Neural crest cell (in vitro differentiated cells): ENCODE measurements at places on chromosomes 5 and 9. TPM values are rescaled to one million over a fixed set of nuclear protein-coding genes. Genes with fewer than 3 reads are reported as not detected.

FYB1 gene
- total RNA-seq: not detected in 2 replicates

CD274 gene
- total RNA-seq: not detected in 2 replicates

C5orf52 gene
- total RNA-seq: not detected in 2 replicates

GRCh38 chr5:153796527-153796926 is 242.2 kb downstream of the FAM114A2 start:
- no peak for DNase-seq

DNA sequence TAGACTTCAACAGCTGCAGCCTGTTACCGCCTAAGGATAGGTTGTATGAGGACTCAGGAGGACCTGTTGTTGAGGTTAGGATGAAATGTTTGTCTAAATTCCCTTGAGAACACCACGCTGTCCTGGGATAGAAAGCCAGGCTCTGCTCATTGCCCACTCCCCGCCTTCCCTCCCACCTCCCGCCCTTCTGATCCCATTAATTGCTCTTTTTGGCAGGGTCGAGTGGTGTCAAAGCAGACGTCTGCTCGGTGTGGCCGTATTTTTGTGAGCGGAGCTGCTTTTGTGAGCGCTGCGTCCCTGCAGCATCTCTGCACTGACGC is 62.3 kb downstream of the SPATA31C2 start:
- DNase-seq: no peak

GRCh38 chr5:154268073-154268472 is 77.5 kb downstream of the GALNT10 start:
- no peak for DNase-seq

CACFD1 gene
- total RNA-seq: 42.6 and 45.8 TPM in 2 replicates

- no peak for DNase-seq
Observed at GRCh38 chr5:142613271-142613671, 72.6 kb downstream of the FGF1 start.

SLC6A3 gene
- total RNA-seq: 0.16 and 0.27 TPM in 2 replicates

NPR3 gene
- total RNA-seq: 6.8 and 8.5 TPM in 2 replicates

CNTFR gene
- total RNA-seq: 112 and 115 TPM in 2 replicates

DNA sequence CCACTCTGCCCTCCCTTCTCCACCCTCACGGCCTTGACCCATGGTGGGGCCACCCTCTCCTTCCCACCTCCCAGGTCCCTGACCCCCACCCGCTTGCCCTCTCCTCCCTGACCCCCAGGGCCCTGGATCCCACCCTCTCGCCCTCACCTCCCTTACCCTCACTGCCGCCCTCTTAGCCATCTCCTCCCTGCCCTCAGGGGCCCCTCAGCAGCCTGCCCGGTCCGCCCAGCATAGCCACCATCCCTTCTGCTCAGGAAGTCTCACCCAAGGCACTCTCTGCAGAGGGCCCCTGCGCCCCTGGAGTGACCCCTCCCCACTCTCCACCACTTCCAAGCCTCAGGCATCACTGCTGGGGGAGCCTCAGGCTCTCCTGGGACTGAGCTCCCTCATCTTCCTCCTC is 66.3 kb downstream of the MRPL36 start:
- DNase-seq: no peak

ANKRD34B gene
- 0.05 TPM in 1 of 2 replicates, not detected in the other for total RNA-seq

GRK6 gene
- 47.4 and 54.9 TPM in 2 replicates for total RNA-seq

FGFR4 gene
- total RNA-seq: 5.4 and 7.1 TPM in 2 replicates

- DNase-seq: peak; percentile 8
Observed at GRCh38 chr5:109612278-109612905, 77.3 kb upstream of the MAN2A1 start.

PHF24 gene
- 0.63 and 1.2 TPM in 2 replicates for total RNA-seq

GRCh38 chr5:36842087-36842486 is 34.5 kb upstream of the NIPBL start:
- DNase-seq: no peak

RMRP gene
- total RNA-seq: 14,026 and 17,379 TPM in 2 replicates

GDA gene
- total RNA-seq: 11.5 and 12.3 TPM in 2 replicates

DNA sequence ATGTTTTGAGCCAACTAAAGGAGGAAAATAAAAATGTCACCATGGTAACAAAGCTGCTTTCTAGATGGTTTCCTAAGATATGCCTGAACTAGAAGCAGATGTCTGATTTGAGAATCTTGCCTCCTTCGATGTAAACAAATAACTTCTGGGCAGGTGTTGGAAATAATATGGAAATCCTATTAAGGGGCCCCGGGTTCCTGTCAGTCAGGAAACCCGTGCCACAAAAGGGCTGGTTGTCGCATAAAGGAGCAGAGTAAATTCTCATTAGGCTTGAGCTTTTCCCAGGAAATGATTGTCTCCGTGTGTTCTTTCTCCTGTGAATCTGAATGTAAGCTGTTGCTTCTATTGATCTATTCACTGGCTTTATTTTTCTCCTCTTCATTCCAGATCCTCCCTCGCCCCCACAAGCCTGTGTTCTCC is 90.8 kb downstream of the TLE4 start:
- peak; percentile 24 for DNase-seq

DNA sequence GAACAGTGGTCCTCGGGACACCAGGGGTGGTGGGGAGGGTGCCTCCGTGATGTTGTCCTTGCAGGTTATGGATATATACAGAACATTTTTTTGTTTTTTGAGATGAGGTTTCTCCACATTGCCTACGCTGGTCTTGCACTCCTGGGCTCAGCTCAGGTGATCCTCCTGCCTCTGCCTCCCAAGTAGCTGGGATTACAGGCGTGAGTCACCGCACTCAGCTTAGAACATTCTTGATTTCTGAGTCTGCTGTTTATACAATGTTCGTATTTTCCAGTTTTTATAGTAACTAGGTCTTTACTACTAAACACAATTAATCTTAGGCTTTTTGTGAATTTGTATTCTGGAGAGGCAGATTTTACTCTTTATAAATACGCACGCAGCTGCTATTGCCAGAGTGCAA is 6.0 kb downstream of the PMPCA start:
- no peak for DNase-seq

C9 gene
- not detected in 2 replicates for total RNA-seq

GRCh38 chr5:157778121-157778805 is 34.8 kb downstream of the LSM11 start:
- DNase-seq: no peak

SAXO1 gene
- total RNA-seq: 0.14 TPM in 1 of 2 replicates, not detected in the other

DNA sequence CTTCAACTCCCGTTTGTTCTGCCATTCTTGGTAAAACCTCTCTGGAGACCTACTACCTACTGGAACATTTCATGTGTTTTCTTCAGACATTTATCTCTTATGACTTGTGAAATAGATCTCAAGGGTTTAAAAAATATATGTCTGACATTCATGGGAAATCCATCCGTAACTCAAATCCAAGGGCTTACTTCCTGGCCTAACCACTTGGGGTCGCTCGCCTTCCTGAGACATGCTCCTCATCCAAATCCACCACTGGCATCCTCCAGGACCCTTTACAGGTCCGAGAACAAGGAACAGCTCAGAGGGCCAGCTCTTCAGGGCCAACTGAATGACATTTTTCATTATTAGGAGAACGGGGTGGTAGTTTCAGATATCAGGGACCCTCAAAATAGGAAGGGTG is 235.1 kb upstream of the TUT7 start:
- no peak for DNase-seq

GRCh38 chr5:68367287-68367686 is 151.7 kb downstream of the PIK3R1 start:
- no peak for DNase-seq

DNA sequence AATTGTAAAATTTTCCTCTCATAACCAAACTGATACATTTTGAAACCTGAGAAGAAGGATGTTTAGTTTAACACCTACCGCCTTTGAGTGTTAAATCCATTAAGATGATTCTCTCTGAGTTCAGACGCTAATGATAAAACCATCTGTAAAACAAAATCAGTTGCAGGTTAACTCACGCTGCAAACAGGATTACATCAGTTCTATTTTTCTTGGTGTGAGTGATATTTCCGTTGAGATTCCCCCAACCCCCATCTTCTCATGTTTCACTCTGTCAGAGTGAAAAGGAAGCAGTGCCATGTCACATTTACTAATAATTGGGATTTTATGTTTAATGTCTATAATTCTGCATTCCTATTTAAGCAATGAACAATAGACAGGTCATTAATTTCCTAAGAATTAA is 146.5 kb downstream of the FANCC start:
- DNase-seq: no peak

- DNase-seq: no peak
Observed at GRCh38 chr9:15158064-15158463, 149.0 kb downstream of the TTC39B start.

DYNC2I2 gene
- total RNA-seq: 120 and 128 TPM in 2 replicates

PCDHGA4 gene
- total RNA-seq: 0.56 and 0.93 TPM in 2 replicates

DNA sequence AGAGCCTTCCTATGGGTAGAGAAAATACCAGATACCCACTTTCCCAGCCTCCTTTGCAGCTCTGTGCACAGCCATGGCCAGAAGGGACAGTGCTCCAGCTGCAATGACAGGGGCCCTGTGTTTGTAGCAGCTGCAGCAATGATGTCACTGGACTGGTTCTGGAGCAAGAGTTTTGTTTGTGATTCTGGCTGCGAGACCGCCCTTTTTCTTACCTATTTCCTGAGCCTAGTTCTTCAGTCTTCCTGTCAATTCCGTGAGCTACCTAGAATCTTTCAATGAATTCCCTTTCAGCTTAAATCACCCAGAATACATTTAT is 10.0 kb upstream of the BOD1 start:
- no peak for DNase-seq

GFI1B gene
- total RNA-seq: not detected in 2 replicates

DNA sequence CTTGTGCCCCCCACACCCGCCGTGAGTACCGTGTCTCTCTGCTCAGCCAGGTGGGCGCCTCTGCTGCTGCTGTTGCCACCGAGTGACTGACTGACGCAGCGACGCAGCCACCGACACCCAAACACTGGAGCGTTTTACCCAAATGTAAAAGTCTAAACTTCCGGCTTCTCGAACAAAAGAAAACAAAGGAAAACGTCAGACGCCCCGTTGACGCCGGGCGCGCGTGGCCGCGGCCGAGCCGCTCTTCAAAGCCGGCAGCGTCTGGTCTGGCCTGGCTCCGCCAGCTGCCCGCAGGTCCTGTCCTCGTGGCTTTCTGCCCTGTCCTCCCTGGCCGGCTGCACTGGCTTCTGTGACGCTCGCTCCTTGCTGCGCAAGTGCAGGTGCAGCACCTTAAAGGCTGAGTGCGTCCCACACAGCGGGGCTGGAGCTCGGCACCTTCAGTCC is 41.4 kb upstream of the CLPTM1L start:
- DNase-seq: peak; percentile 28

DNA sequence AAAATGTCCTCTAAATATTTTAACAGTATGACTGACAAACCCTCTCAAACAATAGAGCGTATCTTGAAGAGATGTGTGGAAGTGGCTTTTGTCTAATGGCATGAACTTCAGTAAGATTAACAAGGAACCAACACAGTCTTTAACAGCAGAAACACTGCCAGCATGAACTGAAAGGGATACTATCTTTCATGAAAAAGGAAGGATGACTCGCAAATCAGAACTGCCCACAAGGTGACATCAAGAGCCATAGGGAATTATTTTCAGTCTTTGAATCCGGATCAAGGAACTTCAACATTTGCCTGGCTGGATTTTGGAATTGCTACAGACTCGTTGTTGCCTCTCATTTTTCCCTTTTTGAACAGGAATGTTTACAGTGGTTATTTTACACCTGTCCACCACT is 5.1 kb upstream of the HEXB start:
- no peak for DNase-seq

PCDHA1 gene
- 0.07 TPM in 1 of 2 replicates, not detected in the other for total RNA-seq

SLC31A2 gene
- total RNA-seq: 3.0 and 3.6 TPM in 2 replicates

GRCh38 chr5:73496984-73497457 is 1.2 kb upstream of the BTF3 start:
- DNase-seq: no peak

PCDHGB7 gene
- 6.5 and 7.0 TPM in 2 replicates for total RNA-seq

THBS4 gene
- 6.9 and 10.0 TPM in 2 replicates for total RNA-seq

BSPRY gene
- total RNA-seq: not detected in 2 replicates

GRCh38 chr5:146516151-146516475 is at the start of gene GPR151:
Gene GPR151, minus strand, starts transcription at chr5:146516190. Its CDS starts 77 bp downstream, at chr5:146516113.
- DNase-seq: no peak

- DNase-seq: no peak
Observed at GRCh38 chr9:27752069-27752468, 178.8 kb upstream of the C9orf72 start.

DNA sequence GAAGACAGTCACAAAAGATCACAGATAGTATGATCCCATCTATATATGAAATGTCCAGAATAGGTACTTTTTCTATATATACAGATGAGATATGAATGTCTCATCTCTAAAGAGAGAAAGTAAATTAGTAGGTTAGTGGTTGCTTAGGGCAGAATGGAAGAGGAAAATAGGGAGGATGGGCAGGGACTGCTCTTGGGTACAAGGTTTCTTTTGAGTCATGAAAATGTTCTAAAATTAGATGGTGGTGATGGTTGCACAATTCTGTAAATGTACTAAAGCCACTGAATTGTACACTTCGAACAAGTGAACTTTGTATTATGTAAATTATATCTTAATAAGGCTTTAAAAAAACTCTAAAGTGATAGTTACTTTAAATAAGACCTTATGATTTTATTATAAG is 59.6 kb upstream of the GRAMD2B start:
- no peak for DNase-seq

- DNase-seq: no peak
Observed at GRCh38 chr9:88538311-88539085, 3.5 kb downstream of the NXNL2 start.
